Testis (tissue), 5 donors: ENCODE measurements at places on chromosomes 2 and 18. TPM values are rescaled to one million over a fixed set of nuclear protein-coding genes. Genes with fewer than 3 reads are reported as not detected.
A peak's percentile ranks its signal among the peaks of the same experiment; 100 is the strongest.

GRCh38 chr2:69271831-69272257, 115.2 kb downstream of the GFPT1 start:
- no peak for DNase-seq

GRCh38 chr2:80361904-80362303, 57.4 kb upstream of the LRRTM1 start:
- no peak for DNase-seq

G6PC2 gene
- 2.5 TPM for total RNA-seq

CYP26B1 gene
- 42.1 TPM for total RNA-seq

CD207 gene
- total RNA-seq = 0.79 TPM

UPP2 gene
- 0.16 TPM for total RNA-seq

DNA sequence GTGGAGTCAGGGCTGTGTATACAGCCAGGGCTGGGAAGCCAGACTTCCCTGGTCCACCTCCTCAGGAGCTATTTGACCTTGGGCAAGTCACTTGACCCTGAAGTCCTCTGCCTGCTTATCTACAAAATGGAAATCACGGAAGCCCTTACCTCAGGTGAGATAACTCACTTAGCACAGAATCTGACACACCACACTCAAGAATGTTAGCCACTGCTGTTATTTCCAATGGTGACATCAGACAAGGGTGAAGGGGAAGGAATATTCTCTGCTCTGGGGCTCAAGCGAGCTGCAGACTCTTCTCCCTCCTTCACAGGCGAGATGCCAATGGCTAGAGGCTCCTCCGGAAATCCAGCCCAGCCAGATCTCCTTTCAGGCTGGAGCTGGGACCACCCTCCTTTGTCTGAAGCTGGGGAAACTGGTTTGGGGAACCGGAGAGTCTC, 189.6 kb downstream of the HAUS1 start:
- DNase-seq = no peak

PSTPIP2 gene
- total RNA-seq = 3.5 TPM

NEUROD1 gene
- total RNA-seq = 0.19 TPM

SERPINB11 gene
- 2.0 TPM for total RNA-seq

- DNase-seq = no peak
These were observed 16.6 kb upstream of the DNMT3A start for GRCh38 chr2:25358249-25358815.

WDPCP gene
- 23.5 TPM for total RNA-seq

DNA sequence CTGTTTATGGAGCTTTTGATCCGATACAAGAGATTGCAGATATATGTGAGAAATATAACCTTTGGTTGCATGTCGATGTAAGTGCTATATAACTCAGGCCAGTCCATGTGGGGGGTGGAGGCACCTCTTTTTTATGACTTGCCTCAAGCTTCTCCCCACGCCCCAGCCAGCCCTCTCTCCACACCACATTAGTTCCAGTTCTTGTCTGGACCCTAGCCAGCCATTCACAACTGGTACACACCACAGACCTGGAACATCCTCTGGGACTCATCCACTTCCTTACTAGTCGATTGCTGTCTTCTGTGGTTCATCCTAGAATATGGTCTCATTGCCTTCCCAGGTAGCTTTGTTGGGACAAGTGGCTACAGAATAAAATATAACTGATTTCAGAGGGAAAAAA, 31.0 kb downstream of the GAD1 start:
- no peak for DNase-seq

DNA sequence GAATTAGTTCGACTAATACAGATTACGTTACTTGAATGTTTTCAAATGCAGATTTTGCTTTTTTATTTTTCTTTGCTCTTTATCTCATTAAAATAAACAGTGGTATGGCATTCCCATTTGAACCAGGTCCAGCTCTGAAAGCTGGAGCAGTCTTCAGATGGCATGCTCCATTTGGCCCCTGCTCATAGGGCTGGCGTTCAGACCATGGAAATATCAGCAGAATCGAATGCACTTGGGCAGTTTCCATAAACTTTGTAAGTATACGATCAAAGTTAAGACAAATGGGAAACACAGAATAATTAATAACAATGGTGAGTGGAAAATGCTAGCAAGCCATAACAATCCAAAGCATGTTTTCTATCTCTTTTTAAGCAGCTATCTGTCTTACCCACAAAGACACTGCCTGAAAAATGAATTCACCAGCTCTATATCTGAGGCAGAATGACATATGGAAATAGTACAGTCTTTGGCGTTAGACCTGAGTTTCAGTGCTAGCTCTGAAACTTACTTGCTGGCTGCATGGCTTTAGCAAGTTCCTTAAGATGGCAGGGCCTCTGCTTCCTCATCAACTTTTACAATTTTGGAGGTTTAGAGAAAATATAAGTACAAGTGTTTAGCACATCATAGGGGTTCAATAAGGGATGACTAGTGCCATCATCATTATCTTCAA, 131.6 kb downstream of the BCL2 start:
- DNase-seq = no peak

- DNase-seq = no peak
These were observed 1596.6 kb upstream of the CELF4 start for GRCh38 chr18:39162013-39162827.

DNA sequence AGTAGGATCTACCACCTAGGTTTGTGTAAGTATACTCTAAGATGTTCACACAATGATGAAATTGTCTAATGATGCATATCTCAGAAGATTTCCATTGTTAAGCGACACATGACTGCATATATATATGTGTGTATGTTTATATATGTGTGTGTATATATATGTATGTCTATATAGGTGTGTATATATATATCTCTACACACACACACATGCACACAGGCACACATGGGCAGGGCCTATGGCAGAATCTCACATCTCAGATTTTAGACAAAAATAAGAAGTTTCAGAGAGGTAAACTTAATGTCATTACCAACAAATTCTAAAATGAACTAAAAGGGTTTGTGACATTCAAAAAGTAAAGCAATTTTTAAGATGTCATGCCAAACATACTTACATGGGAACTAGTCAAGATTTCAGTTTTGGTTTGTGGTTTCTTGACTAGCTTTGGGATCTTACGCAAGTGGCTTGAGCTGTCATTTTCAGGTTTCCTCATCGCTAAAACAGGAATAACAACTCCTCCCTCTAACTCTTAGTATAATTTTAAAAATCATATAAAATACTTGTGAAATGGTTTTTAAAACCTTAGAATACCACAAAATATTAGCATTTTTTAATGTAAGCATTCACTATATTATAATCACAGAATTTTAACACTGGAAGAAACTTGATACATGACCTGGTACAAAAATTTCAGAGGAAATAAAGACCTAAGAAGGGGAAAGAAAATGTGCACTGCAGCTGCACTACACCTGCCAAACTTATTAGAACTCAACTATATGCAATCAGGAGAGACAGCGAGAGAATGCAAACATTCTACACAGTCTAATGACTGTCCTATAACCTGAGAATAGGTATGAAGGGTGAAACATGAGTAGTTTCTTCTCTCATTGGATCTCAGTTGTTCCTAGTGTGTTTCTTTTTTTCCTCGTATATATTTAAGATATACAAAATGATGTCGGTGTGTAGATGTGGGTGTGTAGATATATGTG, 75.7 kb downstream of the TTC21B start:
- DNase-seq = no peak

DNA sequence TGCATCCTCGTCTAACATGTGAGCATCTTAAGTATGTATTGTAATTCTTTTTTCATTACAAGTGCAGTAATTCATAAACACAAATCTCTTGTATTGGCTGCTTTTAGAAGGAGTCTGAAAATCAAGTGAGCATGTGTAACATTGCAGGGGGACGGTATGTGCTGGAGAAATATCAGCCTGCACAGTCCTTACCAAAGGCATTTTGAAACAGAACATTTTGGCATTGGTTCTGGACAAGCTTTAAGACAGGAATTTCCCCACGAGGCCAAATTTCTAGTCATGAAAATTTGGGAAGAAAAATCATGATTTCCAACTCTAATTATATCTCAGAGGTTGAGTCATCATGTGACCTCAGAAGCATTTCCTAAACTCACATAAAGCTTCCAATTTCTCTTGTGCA, 24.7 kb upstream of the NRP2 start:
- peak; percentile 31 for DNase-seq

- DNase-seq = no peak
These were observed 1.7 kb upstream of the PPP4R1 start for GRCh38 chr18:9616049-9616448.

DYNAP gene
- total RNA-seq = 0.24 TPM

- no peak for DNase-seq
These were observed 1072.7 kb downstream of the DSC3 start for GRCh38 chr18:29969876-29970275.

GDF7 gene
- total RNA-seq = 1.1 TPM

COL4A3 gene
- total RNA-seq = 11.0 TPM

DNA sequence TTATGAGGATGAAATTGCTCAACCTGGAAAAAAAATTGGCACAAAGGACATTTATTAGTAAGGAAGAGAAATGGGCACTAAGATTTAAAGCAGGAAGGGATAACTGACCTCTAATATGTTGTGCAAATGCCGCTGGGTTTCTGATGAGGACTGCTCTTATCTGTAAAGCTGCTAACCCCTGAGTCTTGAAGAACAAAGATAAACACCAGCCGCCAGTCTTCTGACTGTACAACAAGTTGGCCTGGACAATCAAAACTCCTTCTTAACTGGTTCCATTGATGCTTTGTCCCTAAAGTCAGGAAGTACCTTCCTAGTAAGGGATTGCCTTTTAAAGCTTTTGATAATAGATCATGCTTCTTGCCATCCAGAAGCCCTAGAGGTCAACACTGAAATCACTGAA, 301.8 kb downstream of the TRIB2 start:
- DNase-seq = no peak

DNA sequence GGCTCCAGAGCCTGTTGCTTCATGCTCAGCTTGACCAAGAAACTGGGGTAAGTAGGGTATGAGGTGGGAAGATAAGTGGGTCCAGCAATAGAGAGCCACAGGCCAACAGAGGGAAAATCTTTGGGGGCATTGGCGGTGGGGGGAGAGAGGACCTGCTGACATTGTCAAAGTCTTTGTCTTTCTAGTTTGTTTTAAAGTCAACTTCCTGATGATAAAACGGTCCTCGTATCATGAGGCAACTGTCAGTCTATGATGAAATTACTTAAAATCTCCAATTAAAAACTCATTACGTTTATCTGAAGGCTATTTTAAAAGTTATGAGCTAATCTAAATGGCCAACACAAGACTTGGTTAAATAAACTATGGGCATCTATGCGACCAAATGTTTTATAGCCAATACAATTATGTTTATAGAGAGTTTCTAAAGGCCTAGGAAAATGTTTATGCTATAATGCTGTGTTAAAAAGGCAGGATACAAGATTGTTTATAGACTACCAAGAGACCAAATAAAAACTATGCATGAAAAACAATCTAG, 84.4 kb upstream of the CD28 start:
- DNase-seq = no peak

DNA sequence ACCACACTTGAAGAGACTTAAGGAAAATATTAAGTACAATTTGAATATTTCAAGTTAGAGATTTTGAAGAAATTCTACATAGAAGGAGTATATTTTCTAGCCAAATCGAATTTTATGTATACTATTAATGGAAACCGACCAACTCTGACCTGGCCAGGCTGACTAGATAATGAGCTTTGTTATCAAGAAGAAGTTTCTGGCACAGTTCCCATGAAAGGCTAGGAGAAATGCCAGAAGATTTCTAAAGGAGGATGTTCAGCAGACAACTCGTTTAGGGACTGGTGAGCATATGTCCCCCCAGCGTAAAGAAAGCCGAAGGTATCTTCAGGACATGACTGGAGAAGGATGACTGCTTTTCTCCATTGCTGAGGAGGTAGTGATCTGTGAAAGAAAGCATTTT, 127.3 kb downstream of the DIS3L2 start:
- peak; percentile 23 for DNase-seq

UGT1A8 gene
- total RNA-seq = not detected

PLEKHB2 gene
- total RNA-seq = 109 TPM

- peak; percentile 78 for DNase-seq
These were observed 49.5 kb downstream of the SPRED2 start for GRCh38 chr2:65382776-65383357.

GRCh38 chr2:181203916-181204315, 223.5 kb downstream of the UBE2E3 start:
- DNase-seq = no peak

CERKL gene
- total RNA-seq = 2.2 TPM

EMILIN1 gene
- 29.2 TPM for total RNA-seq

OR6B2 gene
- total RNA-seq = not detected

STARD6 gene
- total RNA-seq = 4.4 TPM

DNA sequence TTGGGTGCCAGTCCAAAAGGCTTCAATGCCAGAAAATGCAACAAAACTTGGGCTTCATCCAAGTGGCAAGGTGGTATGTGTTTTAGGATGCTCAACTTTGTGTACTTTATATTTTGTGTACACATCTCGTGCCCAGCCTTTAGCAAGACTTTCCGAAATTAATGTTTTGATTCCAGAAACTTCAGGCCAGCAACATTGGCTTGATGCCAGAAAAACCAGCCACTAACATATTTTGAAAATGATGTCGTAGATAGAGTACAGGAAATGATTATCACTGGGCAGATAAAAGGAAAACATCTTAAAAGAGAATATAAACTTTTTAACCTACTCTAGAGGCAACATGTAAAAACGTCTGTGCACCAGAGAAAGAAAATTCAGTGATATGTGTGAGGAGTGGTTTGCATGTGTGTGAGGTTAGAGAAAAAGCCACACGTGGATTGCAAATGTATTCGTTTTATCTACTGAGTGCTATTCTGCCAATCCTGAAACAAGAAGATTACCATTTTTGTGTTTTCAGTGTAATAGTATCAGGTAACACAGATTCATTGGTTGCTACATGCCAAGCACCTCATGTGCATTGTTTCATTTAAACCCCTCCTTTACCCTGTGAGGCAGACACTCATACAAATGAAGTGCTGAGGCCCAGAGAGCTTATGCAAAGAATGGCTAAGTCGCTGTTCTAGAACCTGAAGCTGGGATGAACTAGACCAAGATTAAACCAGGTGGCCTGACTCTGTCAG, 264.8 kb downstream of the C1D start:
- DNase-seq = no peak

DNA sequence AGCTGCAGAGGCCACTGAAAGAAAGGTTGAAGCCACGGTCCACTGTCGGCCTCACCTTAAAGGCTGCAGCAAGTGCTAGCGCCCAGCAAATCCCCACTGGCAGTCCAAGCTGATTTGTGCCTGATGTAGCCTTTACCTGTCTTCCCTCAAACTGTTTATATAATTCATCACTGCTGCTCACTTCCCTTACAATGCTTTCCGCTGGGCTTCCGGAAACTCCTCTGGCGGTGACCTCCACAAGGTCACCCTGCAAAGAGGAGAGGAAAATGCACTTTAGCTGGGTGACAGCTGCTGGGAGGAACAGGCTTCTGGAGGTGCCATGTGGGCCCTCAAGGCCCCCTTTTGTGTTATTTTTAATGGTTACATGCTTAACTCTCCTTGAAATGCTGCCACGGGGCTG, 126.2 kb downstream of the CMPK2 start:
- DNase-seq = no peak

CPS1 gene
- total RNA-seq = 17.2 TPM

- DNase-seq = no peak
These were observed 511.5 kb downstream of the CNTNAP5 start for GRCh38 chr2:124536591-124536990.

- DNase-seq = no peak
These were observed 106.9 kb downstream of the SP3 start for GRCh38 chr2:173858291-173858731.
